ENCODE measurements at places on chromosomes 12 and 14.

- DNase-seq = no peak
These were observed 33.2 kb downstream of the DUSP6 start for GRCh38 chr12:89319122-89319521.

DNA sequence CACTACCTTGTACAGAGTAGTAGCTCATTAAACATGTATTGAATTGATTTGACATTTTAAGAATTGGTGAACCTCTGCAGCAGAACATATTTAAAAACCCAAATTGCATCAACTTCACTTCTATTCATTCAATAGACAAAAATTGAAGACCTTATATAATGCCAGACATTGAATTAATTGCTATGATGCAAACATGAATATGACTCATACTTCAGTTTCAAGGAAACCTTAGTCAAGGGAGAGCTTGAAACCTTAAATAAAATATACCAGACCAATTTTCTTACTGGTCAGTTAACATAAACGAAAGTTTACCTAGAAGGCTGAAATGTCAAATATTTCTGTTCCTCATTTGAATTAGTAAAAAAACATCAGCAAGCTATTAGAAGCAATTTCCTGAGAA, 5.0 kb upstream of the MGAT4C start:
- no peak for DNase-seq

DNA sequence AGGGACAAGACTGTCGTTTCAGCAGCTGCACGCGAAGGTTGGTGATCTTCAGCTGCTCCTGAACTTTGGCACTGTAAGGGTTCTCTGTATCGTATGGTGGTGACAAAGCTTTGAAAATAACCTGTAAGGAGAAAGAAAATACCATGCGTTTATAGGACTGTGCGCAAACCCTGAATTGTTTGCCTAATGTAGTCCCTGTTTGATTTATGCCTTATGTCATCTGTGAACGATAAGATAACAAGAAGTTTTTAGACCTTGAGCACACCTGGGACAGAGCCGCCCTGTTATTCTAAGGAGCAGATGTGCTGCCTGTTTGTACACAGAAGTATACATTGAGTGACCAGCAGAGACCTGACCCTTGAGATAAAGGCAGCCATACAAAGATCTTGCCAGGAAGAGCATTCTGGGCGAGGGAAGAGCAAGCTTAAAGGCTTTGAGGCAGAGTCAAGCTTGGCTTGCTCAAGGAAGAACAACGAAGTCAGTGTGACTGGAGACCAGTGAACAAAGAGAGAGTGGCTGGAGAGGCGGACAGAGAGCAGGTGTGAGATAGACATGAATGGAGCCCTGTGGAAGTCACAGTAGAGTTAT, 52.4 kb downstream of the NTN4 start:
- DNase-seq = no peak

DNA sequence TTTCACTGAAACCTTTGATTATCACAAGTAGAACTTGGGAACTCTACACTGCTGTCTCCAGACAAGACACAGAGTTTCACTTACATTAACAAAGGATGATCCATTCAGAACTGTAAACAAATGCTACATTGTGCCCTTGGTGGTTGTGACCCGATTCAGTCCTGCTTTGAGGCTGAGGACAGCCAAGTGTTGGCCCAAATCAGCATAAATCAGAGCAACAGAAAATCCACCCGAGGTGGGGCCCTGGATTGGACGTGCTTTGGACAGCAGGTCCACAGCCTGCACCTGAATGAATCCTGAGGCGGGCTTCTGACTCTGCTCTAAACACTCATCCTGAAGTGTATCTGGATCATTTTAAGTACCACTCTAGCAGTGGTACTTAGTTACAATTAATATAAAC, 68.8 kb downstream of the PPP2R5C start:
- no peak for DNase-seq

- no peak for DNase-seq
These were observed 425.8 kb upstream of the ATXN7L3B start for GRCh38 chr12:74111688-74112360.

DNA sequence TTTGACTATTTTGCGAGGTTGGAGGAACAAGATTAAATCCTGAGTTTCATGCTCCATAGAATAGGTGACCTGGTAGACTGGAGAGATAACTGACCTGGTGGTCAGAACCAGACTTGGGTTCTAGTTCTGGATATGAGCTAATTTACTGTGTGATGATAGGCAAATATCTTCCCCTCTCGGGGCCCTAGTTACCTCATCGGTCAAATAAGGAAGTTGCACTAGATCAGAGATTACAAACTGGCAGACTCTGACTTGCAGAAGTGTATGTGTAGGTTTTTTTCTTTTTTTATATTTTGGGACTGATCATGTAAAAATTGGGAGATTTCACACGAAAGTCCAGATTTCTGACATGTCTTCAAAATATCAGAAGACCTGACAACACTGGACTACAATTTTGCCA, 37.0 kb downstream of the RPH3A start:
- no peak for DNase-seq

DNA sequence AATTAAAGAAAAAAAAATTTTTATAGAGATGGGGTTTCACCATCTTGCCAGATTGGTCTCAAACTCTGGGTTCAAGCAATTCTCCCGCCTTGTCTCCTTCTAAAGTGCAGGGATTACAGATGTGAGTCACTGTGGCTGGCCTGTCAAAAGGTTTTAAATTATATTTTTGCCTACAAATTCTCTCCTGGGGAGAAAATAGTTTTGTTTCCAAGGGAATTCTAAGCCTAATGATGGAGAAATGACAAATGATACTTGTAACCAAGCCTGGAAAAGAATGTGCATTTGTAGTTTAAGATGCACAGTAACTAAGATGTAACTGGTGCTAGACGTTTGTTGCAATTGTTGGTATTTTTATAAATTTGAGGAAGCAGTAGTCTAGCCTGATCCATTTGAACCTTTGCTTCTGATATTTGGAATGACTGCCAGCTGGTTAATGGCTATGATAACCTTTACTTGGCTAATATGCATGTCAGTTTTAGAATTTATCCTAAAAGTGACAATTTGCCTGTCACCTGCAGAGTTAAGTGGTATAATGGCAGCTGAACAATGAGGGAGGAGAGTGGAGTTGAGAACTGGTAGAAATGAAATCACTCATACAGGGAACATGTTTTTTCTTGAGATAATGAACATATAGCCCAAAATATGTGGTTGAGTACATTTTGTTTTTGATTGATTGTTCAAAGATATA, 148.0 kb downstream of the FUT8 start:
- no peak for DNase-seq

DNA sequence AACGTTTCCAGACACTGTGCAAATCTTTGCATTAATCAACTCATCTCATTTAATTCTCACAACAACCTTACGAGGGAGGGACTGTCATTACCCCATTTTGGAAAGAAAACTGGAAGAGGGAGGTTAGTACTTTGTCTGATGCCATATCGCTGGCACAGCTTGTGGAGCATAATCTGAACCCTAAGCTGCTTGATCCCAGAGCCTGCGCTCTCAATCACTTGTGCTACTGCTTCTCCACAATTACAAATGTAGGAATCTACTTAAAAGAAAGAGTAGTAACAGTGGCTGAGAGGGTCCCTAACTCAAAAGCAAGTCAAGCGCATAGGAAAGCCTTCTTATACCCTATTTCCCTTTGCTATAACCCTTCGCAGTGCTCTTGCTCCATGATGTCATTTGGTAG, 3.2 kb downstream of the EFS start:
- DNase-seq = no peak

GRCh38 chr14:88934351-88934806, 109.9 kb downstream of the TTC8 start:
- no peak for DNase-seq

- no peak for DNase-seq
These were observed 12.6 kb upstream of the TTC7B start for GRCh38 chr14:90828642-90829487.

DNA sequence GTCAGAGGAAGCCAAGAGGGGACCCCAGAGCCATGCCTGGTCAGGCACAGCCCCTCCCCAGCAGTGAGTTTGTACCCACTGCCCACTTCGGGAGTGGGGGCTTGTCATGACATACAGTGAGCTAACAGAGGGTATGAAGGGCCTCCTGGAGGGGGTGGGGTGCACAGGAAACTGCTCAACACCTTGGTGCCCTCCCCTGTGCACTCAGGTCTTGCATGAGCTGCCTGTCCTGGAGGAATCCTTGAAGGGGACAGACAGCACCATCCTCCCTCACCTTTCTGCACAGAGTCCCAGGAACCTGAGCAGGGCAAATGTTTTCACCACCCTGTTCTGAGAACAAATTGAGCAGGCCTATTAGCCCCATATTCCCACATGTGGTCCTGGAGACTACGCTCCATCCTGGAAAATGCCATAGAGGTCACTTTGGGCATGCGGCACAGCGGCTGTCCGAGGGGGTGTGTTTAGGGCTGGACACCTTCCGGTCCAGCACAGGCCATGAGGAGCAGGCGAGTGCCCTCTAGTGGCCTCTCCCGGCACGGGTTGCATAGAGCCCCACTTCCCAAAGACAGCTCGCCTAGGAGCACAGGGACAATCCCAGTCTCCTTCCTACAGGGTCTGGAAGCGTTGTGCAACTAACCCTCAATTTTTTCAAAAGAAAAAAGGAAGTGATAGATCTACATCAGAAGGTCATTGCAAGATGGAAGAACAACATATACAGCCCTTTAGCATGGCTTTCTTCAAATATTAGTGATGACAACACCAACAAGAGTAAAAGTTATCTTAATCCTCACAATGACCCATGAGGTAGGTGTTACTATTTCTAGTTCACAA, 31.9 kb upstream of the ZFP36L1 start:
- DNase-seq = peak; percentile 90

- no peak for DNase-seq
These were observed 19.0 kb downstream of the ACTN1 start for GRCh38 chr14:68960123-68960522.

GRCh38 chr12:58731096-58731495, 189.2 kb downstream of the LRIG3 start:
- no peak for DNase-seq

- no peak for DNase-seq
These were observed 26.5 kb downstream of the NTF3 start for GRCh38 chr12:5458229-5459050.

DNA sequence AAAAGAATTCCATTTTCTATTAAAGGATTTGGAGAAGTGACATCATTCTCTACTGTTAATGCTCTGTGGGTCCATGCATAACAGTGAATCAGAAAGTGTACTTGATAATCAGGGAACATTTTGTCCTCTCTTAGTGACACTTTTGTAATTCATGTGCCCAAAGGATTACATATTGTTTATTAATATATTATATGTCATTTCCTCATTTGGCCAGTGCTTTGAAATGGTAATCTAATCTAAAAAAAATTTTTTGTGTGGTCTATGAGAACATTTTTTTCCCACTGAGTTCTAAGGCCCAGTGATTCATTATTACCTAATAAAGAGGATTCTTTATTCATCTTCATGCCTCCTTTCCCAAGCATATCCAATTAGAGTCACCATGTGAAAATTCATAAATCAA, 79.7 kb upstream of the MYF6 start:
- DNase-seq = no peak

GRCh38 chr12:66297080-66297479, 5.2 kb upstream of the HELB start:
- no peak for DNase-seq

DNA sequence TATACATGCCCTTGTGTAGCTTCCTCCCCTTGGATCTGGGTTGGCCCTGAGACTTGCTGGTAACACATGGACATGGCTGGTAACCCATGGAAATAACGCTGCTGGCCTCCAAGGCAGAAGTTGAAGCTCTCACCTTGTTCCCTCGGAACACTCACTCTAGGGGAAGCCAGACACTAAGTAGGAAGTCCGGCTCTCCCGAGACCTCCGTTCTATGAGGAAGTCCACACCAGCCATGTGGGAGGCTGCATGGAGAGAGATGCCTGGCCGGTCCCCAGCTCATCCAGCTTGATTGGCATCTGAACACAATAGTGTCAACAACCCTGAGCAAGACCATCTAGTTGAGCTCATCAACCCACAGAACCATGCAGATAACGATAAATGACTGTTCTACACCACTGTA, 39.7 kb upstream of the VRK1 start:
- no peak for DNase-seq

GRCh38 chr12:56321027-56321426, 5.2 kb upstream of the CNPY2 start:
- DNase-seq = no peak

Data from eye (tissue), 1 donor.